Fibroblast of skin of right biceps (primary cell): ENCODE measurements at places on chromosomes 7 and 10.

GRCh38 chr10:110324805-110325280 lies 20.1 kb upstream of the SMNDC1 start:
- no peak for DNase-seq

DNA sequence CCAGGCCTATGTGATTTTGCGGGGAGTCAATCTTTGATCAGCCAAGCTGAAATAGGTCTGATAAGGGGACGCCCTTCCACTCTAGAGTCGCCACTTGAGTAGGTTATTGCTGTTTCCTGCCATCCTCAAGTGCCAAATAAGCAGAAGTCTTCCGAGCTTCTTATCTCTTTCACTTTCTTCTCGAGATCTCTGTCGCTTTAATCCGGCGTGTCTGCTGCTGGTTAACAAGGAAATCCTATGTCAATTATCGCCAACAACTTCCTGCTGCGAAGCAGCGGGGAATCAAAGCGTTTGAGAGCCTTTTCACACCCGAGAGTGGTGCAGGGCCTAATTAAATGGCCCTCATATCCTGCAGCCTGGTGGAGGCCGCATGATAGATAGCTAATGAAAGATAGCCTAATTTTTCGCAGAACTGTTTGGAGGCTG lies 215.9 kb downstream of the RAB11FIP2 start:
- no peak for DNase-seq

GRCh38 chr7:25382869-25383268 lies 154.6 kb upstream of the NPVF start:
- DNase-seq = no peak

DNA sequence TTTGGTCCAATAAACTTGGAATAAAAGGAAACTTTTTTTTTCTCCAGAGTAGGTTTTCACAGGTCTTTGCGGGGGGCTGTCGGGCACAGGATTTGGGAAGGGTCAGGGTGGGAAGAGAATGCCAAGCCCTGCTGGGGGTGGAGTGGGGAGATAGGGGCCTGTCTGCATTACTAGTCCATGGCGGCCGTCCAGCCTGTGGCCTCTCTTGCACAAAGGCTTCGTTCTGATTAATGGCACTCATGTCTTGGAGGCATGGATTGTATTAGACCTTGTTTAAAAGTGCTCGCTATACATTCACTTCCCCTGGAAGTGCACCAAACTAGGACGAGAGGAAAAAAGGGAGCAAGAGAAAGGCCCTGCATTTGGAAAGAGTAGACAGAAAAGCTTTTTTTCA lies 37.2 kb downstream of the LRMDA start:
- DNase-seq = no peak

GRCh38 chr7:46835556-46835955 lies 746.4 kb downstream of the TNS3 start:
- DNase-seq = peak; percentile 72

DNA sequence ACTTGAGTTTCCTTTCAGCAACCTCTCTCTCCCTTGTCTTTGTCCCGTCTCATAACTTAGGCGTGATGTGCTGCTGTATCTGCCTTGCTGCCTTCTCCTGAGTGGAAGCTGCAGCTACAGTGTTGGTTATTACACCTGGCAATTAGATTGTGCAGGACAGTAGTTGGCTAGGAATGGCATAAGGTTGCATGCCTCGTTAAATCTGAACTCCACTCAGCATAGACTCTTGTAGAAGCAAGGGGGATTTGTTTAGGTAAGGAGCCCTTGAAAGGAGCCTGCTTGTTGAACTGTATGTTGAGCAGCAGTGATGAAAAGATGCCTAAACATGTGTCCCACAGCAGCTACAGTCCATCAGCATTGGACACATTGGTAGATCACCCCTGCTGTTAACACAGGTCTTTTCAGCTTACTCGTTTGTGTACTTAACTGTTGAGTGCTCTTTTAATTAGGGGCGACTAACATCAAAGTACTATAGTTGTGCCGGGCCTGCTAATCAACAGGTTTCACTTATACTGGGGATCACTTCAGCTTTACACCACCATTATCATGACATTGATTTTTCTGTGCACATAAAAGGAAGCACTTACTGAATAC lies 225.0 kb downstream of the AUTS2 start:
- DNase-seq = no peak

DNA sequence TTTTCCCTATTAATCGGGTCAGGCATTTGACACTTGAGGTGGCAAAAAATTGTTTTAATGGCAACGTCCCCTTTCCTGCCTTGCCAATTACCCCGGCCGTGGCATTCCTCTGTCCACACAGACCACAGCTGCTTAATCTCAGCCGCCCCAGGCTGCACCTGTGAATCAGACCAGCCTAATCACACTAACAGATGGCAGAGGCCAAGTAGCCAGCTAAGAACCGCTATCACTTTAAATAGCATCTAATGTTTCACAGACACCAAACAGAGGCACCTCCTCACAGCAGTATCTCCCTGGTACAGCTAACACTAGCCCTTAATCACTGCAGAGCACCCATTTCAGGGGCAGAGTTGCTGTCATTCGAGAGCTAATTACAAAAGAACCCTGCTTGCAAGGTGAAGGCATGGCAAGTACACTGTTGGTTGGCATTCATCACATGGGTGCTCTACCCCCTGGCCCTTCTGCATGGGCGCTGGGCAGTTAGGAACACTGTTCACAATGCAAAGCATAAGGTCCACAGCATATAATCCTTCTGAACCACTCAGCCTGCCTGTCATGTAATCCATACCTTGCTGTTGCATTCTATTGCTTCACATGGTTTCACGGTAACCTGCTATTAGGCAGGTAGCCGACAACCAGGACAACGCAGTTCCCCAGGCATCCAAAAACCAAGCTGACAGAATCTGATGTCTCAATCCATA lies 38.8 kb downstream of the FGFR2 start:
- no peak for DNase-seq

GRCh38 chr10:111756217-111757061 lies 427.1 kb downstream of the GPAM start:
- peak; percentile 49 for DNase-seq

- no peak for DNase-seq
Measured at GRCh38 chr10:69483963-69484362, 32.7 kb downstream of the TSPAN15 start.

- no peak for DNase-seq
Measured at GRCh38 chr10:3877211-3878000, 92.4 kb upstream of the KLF6 start.

- DNase-seq = no peak
Measured at GRCh38 chr7:28588602-28589001, 176.3 kb downstream of the CREB5 start.

DNA sequence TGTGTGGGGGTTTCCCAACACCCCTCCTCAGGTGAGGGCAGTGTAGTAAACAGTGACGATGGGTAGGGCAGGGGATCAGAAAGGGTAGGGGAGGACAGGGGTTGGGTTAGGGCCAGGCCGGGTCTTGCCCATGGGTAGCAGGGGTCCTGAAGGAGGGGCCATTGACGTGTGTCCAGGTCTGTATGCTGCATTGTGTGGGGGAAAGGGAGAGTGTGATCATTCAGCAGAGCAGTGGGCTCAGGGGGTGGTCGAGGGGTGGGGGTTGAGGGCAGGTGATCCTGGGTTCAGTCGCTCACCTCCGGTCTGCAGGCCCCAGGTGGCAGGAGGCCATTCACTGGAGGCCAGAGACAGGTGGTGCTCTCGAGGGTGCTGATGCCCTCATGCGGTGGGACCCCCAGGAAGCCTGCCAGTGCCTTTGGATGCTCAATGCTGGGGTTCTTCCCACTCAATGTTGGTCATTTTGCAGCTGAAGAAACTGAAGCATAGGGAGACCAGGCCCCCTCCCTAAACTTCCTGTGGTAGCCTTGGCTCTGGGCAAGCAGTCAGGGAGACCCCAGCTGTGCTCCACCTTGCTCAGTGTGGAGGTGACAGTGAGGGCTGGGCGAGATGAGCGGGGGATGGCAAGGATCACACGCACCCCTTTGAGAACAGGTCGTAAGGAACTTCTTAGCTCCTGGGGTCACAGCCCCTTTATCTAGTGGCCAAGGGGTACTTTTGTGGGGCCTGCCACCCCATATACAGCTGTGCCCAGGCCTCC lies 48.8 kb upstream of the CAMK2B start:
- DNase-seq = no peak

DNA sequence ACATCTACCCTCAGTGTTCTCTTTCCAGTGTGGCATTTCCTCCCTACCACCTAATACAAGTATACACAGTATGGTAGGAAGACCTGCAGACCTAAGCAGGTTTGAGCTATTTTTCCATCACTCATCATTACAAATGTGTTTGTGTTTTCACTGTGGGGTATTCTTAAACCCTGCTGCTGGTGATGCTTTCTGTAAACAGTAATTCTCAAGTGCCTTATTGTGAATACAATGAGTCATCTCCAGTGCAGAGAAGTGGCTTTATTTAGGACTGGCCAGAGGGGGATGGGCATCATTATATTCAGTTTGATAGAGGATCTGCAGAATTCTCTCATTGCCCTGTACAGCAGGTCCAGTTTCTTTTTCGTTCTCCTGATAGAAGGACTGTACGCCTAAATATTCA lies 63.7 kb downstream of the GRM8 start:
- no peak for DNase-seq

DNA sequence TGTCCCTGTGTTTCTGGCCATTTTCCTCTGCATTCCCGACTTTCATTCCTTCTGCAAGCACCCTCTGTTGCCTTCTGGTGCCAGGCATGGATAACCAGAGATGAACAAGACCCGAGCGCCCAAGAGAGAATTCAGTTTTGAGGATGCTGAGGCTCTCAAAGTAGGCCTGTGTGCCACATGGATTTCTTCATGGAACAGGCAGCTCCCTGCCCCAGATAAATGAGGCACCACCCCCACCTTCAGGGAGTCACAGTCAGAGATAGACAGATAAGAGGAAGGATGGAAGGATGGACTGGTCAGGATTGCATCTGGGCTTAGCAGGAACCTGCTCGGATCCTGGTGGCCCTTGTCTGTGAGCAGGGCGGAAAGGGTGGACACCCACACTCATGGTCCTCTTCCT lies 49.4 kb downstream of the ADCYAP1R1 start:
- DNase-seq = no peak

DNA sequence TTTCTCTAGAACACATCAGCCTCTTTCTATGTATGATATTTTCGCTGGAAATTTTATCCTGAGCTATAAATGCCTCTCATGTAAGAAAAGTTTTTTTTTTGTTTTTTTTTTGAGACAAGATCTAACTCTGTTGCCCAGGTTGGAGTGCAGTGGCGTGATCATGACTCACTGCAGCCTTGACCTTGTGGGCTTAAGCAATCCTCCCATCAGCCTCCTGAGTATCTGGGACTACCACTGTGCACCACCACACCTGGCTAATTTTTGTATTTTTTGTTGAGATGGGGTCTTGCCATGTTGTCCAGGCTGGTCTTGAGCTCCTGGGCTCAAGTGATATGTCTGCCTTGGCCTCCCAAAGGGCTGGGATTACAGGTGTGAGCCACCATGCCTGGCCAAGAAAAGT lies 80.4 kb downstream of the ADK start:
- DNase-seq = no peak

DNA sequence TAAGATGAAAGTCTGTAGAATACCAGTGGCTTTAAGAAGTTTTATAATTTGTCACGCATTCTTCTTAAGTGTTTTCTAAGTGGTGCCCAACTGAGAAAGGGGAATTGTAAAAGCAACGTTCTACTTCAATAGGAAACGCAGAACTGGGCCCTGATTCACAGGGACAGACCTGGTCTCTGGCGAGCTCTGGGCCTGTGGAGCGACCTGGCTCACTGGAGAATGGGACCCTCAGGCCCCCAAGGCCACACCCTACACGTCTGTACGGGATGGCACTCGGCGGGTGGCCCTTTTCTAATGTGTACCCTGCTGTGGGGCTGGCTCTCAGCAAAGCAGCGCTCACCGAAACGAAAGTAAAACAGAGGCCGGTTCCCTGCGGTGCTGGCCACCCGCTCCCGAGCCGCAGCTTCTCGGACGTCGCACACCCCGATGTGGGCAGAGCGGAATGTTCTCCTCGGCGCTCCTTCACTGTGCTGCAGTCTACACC lies 205.0 kb downstream of the DIP2C start:
- peak; percentile 33 for DNase-seq

GRCh38 chr7:7427363-7427762 lies 108.3 kb downstream of the COL28A1 start:
- no peak for DNase-seq

DNA sequence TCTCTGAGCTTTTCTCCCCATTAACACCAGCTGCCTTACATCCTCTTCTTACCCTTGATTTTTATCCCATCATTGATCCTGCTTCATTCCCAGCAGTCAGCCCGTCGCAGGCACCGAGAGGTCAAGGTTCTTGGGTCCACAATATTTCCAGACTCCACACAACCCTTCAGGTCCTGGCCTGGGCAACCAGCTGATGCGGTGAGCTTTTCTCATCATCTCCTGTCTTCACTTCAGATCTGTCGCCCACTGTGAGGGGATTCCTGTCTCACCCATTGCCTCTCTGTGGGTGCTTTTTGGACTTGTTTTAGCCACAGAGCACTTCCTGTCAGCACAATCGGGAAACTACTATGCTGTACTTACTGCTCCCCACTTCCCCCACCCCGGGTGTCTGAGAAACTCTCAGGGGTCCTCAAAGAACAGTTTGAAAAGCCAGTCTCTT lies 8.4 kb upstream of the PVRIG start:
- DNase-seq = no peak

- DNase-seq = no peak
Measured at GRCh38 chr10:34759161-34759836, 55.8 kb downstream of the PARD3 start.

DNA sequence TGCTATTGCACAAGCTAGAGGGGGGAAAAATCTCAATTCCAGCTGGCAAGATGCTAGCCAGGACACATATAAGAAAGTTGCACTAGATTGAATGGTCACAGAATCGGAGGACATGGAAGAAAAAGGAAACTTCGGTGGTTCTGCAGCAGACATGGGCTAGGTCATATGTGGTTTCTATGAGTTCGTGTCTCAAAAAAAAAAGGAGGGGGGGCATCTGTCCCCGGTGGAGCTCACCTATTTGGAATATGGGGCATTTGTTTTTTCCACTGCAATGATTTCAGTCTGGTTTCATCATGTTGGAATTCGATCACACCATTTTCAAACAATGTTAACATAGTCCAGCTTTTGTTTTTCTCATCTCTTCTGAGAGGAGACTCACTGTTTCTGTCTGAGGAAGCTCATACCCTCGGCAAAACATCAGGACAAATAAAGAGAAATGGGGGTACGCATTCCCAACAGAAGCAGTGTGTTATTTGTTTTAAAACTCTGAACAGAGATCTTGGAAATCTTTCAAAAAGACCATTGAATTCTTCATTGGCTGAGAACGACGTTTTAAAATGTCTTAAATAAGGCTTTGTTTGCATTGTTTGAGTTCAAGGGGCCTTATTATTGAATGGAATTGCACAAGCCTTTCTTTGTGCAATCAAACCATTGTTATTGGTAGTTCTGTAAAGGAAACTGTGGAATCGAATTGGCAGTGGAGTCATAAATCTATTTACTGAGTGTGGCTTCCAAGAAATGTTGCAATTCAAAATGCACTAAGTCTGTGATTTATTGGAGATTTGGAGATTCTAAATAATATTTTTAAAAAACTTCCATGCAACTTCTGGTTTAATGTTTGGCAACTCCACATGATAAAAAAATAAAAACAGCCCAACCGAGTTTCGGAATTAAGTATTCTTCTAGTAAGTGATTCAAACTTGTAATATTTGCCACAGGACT lies 173.2 kb downstream of the RTKN2 start:
- DNase-seq = peak; percentile 80

- no peak for DNase-seq
Measured at GRCh38 chr10:86003201-86003621, 363.4 kb downstream of the GRID1 start.
